Thymus (tissue), 14 donors: ENCODE measurements at places on chromosomes 5 and 9. TPM values are rescaled to one million over a fixed set of nuclear protein-coding genes. Genes with fewer than 3 reads are reported as not detected.

DNA sequence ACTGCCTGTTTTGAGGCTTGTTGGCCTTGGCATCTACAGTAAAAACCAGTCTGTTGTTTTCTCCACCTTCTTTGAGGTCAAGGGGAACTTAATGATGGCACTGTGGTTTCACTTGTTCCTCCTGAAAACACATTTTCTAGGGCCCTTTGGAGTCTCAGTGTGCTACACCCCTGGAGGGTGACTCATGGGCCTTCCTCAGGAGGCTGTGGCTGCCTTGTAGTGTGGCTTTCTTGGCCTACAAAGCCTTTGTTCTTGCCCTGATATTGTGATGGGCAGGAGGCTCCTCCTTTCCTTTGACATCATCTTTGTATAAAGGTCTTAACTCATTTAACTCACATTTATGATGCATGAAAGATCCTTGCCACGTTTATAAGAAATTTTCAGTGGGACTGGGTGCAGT lies 56.3 kb upstream of the GPBP1 start:
- no peak overlapping the region for H3K27ac ChIP-seq
- H3K36me3 ChIP-seq, result no peaks in the 10 kb centered on the region
- no peak overlapping the region for H3K4me3 ChIP-seq
- no peaks in the 10 kb centered on the region for H3K27me3 ChIP-seq
- DNase-seq, result no peak

DNA sequence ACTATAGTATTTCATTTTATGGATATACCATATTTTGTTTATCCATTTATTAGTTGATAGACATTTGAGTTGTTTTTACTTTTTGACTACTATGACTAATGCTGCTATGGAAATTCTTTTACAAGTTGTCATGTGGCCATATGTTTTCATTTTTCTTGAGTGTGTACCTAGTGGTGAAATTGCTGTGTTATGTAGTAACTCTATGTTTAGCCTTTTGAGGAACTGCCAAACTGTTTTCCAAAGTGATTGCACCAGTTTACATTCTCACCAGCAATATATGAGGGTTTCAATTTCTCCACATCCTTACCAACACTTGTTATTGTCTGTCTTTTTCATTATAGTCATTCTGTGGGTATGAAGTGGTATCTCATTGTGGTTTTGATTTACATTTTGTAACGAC lies 75.4 kb downstream of the GRIA1 start:
- no peaks in the 10 kb centered on the region for H3K4me1 ChIP-seq
- H3K4me3 ChIP-seq, result no peak overlapping the region
- no peaks in the 10 kb centered on the region for H3K27me3 ChIP-seq
- no peak for DNase-seq

- no peaks in the 10 kb centered on the region for H3K36me3 ChIP-seq
- no peaks in the 10 kb centered on the region for H3K27me3 ChIP-seq
- H3K27ac ChIP-seq, result no peak overlapping the region
- DNase-seq, result no peak
- H3K4me3 ChIP-seq, result no peak overlapping the region
- H3K4me1 ChIP-seq, result no peaks in the 10 kb centered on the region
Measured at GRCh38 chr5:43994352-43994708, 391.4 kb downstream of the NNT start.

Gene PCDHA1
- polyA plus RNA-seq, result not detected

Gene LTC4S
- polyA plus RNA-seq, result 2.8 TPM
